Astrocyte (in vitro differentiated cells and primary cell): ENCODE measurements at places on chromosomes 1 and 21. TPM values are rescaled to one million over a fixed set of nuclear protein-coding genes. Genes with fewer than 3 reads are reported as not detected.

The VASH2 gene
- 7.1 and 10.0 TPM in 2 replicates for total RNA-seq

The CHI3L2 gene
- total RNA-seq = 0.65 TPM in 1 of 2 replicates, not detected in the other

The AKIRIN1 gene
- 152 and 156 TPM in 2 replicates for total RNA-seq

The MROH7 gene
- total RNA-seq = 0.12 TPM in 1 of 2 replicates, not detected in the other
